ENCODE measurements at places on chromosomes 12 and 14.
A peak's percentile ranks its signal among the peaks of the same experiment; 100 is the strongest.

- DNase-seq = no peak
Observed at GRCh38 chr12:99476956-99477355, 170.6 kb upstream of the GARIN6 start.

- DNase-seq = no peak
Observed at GRCh38 chr12:50181691-50182090, 14.5 kb upstream of the CERS5 start.

- DNase-seq = no peak
Observed at GRCh38 chr12:32476446-32476845, 77.1 kb downstream of the FGD4 start.

DNA sequence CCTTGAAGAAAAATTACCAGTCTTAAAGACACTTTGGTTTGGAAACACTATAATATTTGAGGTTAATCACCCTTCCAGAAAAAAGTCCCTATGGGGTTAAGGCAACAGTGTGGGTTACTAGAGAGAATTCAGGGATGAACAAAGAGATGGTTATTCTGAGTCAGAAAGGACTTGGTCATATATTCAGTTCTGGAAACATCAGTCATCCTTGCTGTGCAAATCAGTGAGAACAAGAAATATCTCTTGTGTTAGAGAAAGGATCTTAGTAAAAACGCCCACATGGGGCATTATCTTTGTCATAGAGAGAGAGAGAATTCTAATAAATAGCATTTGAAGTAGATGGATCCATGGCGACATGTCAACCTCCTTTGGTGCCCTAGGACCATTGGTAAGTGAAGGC, 59.4 kb upstream of the E2F7 start:
- DNase-seq = peak; percentile 85

GRCh38 chr14:65042731-65043372, 56.2 kb downstream of the FNTB start:
- no peak for DNase-seq

DNA sequence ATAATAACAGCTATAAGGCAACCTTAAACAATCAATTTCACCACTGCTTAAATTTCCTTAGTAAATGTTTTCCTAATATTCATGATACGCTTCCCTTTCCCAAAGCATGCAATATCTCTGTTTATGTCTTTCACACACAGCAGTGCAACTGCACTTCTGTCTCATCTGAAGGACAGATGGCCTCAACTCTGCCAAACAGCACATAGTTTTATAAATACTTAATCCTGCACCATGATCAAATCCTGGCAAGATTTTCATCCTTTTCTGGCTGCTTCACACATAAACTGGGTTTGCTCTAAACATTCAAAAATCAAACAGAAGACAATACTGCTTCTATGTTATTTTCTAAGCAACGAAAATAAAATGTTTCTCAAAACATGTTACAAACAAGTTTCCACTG, 266.3 kb downstream of the ITPR2 start:
- peak; percentile 44 for DNase-seq

Data from fibroblast of lung (primary cell).